NCI-H1105 treated with DMSO at 0.1 percent for 48 hours (cell line): ENCODE measurements at places on chromosomes 1 and 21.
A peak's percentile ranks its signal among the peaks of the same experiment; 100 is the strongest.

- no peak for DNase-seq
These were observed 50.7 kb downstream of the PRDM16 start for GRCh38 chr1:3119725-3120124.

GRCh38 chr1:8084913-8085312 is 58.8 kb upstream of the ERRFI1 start:
- DNase-seq: no peak

- no peak for DNase-seq
These were observed 200.5 kb upstream of the RUNX1 start for GRCh38 chr21:35249636-35250035.

DNA sequence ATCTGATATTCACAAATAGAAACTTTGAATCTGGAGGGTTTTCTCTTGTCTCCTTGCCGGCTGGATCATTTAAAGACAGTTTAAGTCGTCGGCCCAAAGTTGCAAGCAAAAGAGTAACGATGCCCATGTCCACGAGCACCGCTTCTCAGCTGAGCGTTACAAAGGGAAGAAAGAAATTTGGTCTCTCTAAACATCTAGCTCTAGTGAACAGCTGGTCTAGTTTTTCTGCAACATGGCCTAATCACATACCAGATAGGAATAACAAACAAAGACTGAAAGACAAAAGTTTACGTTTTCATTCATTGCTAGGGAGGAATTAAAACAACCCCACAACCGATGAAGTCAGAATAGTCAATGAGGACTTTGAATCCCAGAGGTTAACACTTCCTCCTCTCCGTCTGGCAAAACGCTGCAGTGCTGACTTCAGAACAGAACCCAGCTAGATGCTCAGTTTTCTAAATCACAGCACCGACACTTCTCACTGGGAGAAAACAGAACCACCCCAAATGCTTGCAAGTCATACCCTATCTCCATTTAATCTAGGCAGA is 69.4 kb downstream of the NTPCR start:
- DNase-seq: no peak

- no peak for DNase-seq
These were observed at the start of gene ELAVL4 for GRCh38 chr1:50108497-50109059. TSS of gene ELAVL4 (plus strand) at chr1:50108920. CDS start at chr1:50109190, 270 bp downstream.

GRCh38 chr1:230905733-230906132 is 37.4 kb upstream of the C1orf198 start:
- DNase-seq: no peak

GRCh38 chr1:167935216-167936067 is 1.0 kb upstream of the DCAF6 start:
- DNase-seq: peak; percentile 60

GRCh38 chr1:168281603-168282325 is 1.1 kb downstream of the TBX19 start:
- DNase-seq: no peak

- no peak for DNase-seq
These were observed 2.2 kb upstream of the CDC42BPA start for GRCh38 chr1:227320476-227320875.

DNA sequence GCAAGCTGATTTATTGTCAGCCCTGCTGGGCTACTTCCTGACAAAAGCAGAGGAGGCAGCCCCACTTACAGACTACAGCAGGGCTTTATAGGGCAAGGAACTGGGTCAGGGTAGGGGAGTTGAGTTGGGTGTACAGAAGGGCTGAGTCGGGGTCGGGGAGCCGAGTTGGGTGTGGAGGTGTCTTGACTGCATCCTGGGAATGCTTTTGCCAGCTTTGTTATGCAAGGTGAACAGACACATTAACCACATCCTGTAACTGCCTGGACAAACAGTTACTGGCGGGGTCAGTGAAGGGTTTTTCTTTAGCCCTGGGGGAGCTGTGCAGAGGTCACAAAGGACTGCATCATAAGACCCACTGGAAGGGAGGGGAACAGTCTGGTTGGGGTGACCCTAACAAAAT is 39.1 kb upstream of the GBP5 start:
- DNase-seq: no peak

DNA sequence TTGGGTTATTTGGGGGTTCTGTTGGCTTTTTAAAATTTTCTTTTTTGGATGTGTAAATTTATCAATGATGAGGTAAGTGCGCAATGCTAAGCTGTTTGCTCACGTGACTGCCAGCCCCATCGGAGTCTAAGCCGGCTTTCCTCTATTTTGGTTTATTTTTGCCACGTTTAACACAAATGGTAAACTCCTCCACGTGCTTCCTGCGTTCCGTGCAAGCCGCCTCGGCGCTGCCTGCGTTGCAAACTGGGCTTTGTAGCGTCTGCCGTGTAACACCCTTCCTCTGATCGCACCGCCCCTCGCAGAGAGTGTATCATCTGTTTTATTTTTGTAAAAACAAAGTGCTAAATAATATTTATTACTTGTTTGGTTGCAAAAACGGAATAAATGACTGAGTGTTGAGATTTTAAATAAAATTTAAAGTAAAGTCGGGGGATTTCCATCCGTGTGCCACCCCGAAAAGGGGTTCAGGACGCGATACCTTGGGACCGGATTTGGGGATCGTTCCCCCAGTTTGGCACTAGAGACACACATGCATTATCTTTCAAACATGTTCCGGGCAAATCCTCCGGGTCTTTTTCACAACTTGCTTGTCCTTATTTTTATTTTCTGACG is 3.1 kb downstream of the OLIG2 start:
- DNase-seq: no peak

GRCh38 chr1:25084407-25084806 is 147.9 kb downstream of the SYF2 start:
- no peak for DNase-seq

DNA sequence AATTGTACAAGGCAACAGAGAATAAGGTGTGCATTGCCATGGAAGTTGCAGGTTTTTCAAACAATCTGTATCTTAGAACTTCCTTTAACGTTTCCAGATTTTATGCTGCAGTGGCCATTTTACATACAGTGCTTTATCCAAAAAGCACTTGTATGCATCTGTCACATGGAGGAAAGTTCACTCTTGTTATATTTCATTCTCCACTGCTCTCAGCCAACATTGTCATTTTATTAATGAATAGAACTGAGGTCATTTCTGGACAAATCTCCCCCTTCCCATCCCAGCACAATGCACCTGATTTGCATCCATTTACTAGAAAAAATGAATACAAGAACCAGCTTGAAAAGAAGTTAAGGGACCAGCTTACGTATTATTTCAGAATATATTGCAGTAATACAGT is 342.0 kb downstream of the USP25 start:
- DNase-seq: no peak
